Type B pancreatic cell (in vitro differentiated cells): ENCODE measurements at places on chromosomes 11 and 22. TPM values are rescaled to one million over a fixed set of nuclear protein-coding genes. Genes with fewer than 3 reads are reported as not detected.

The BTBD18 gene
- not detected in 2 replicates for total RNA-seq

The OR51I1 gene
- total RNA-seq: not detected in 2 replicates

The TMEM258 gene
- 158 and 162 TPM in 2 replicates for total RNA-seq

The FZD4 gene
- 6.4 and 11.9 TPM in 2 replicates for total RNA-seq

The IGSF22 gene
- 0.07 and 0.26 TPM in 2 replicates for total RNA-seq

The PHETA2 gene
- total RNA-seq: 4.1 and 11.9 TPM in 2 replicates

The DGCR6L gene
- total RNA-seq: 35.9 and 46.6 TPM in 2 replicates

The SPON1 gene
- 14.8 and 31.7 TPM in 2 replicates for total RNA-seq

The CHRM1 gene
- total RNA-seq: 0.29 and 2.1 TPM in 2 replicates

The WNT11 gene
- 18.2 and 25.9 TPM in 2 replicates for total RNA-seq

The PLEKHA7 gene
- total RNA-seq: 64.7 and 177 TPM in 2 replicates

DNA sequence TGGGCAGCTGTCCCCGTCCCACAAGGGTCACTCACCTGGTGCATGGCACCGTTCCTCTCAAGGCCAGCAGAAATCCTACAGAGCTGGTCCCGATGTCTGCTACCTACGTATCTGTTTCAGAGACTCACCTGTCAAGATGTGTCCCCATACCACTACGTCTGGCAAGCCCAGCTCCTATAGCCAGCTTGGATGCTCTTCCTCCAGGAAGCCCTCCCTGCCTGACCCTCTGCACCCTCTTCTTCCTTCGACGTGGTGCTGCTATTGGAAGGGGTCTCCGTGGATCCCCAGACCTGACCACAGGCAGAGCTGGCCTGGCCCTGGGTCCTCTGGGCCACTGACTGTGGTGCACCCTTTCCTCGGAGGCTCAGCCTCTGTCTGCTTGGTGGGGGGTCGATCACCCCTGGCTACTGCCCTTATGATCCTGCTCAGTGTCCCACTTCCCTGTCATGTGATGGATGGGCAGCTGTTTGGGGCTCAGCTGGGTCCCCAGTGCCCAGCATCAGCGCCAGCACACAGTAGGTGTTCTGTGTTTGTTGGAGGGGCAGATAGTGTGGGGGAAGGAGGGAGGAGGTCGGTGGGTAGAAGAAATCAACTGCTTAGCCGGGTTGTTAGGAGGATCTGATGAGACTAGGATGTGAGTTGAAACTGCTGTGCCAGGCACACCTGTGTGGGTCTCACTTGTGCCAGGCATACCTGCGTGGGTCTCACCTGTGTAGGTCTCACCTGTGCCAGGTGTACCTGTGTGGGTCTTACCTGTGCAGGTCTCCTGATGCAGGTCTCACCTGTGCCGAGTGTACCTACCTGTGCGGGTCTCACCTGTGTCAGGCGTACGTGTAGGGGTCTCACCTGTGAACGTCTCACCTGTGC, 21.7 kb upstream of the ARHGAP8 start:
- no peak overlapping the region for H3K4me3 ChIP-seq
- no peaks in the 10 kb centered on the region for H3K27me3 ChIP-seq
- H3K36me3 ChIP-seq: no peaks in the 10 kb centered on the region
- DNase-seq: no peak

- peaks cover 26% of the 10 kb centered on the region for H3K36me3 ChIP-seq
- H3K4me3 ChIP-seq: no peak overlapping the region
- H3K27me3 ChIP-seq: no peaks in the 10 kb centered on the region
- no peaks in the 10 kb centered on the region for H3K4me1 ChIP-seq
Observed at GRCh38 chr11:70799386-70799785, 401.1 kb downstream of the CTTN start.

DNA sequence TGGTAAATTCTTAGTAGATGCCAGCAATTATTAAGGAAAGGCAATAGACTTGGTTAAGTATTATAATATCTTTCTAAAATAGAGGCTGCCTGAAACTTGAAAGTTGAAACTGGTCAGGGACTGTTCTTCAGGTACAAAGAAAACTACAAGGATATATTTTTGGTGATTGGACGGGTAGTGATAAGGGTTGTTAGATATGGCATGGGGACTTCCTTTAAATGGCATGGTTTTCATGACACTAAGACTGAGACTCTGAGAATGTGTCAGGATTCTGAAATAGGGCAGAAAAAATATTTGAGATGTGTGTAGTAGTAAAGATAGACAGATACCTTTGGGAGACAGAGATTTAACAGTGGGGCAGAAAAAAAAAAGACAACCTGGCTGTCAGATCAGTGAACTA, 108.4 kb upstream of the SLC5A12 start:
- H3K4me3 ChIP-seq: no peak overlapping the region
- H3K4me1 ChIP-seq: peaks cover 14% of the 10 kb centered on the region
- no peaks in the 10 kb centered on the region for H3K36me3 ChIP-seq
- DNase-seq: no peak
- H3K27me3 ChIP-seq: no peaks in the 10 kb centered on the region
- H3K27ac ChIP-seq: no peak overlapping the region

DNA sequence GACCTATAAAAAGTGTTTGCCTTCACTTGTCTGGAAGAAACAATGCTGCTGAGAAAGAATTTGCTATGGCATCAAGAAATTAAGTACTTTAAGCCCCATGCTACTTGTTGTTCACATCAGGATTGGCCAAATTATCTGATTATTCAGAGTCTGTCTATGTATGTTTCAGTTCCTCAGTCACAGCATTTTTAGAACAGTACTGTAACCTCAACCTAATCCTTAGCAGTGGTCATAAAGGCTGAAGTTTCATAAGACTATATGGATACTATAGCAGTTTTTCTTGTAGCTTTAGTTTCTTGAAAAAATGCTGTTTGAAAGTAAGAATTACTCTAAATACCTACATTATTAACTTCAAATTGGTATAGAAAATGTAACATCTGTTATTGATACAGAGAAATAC, 153.9 kb downstream of the INSC start:
- H3K27me3 ChIP-seq: no peaks in the 10 kb centered on the region
- no peak overlapping the region for H3K27ac ChIP-seq
- H3K36me3 ChIP-seq: no peaks in the 10 kb centered on the region
- no peak overlapping the region for H3K4me3 ChIP-seq

GRCh38 chr22:30317778-30318177, 9.0 kb downstream of the TBC1D10A start:
- H3K27ac ChIP-seq: peak overlapping the region; percentile 96
- no peak for DNase-seq
- H3K4me3 ChIP-seq: no peak overlapping the region
- peaks cover 13% of the 10 kb centered on the region for H3K36me3 ChIP-seq

GRCh38 chr11:3849297-3849874, 6.1 kb upstream of the STIM1 start:
- no peak overlapping the region for H3K4me3 ChIP-seq
- H3K36me3 ChIP-seq: no peaks in the 10 kb centered on the region
- H3K27me3 ChIP-seq: no peaks in the 10 kb centered on the region
- no peak for DNase-seq
- no peak overlapping the region for H3K27ac ChIP-seq

DNA sequence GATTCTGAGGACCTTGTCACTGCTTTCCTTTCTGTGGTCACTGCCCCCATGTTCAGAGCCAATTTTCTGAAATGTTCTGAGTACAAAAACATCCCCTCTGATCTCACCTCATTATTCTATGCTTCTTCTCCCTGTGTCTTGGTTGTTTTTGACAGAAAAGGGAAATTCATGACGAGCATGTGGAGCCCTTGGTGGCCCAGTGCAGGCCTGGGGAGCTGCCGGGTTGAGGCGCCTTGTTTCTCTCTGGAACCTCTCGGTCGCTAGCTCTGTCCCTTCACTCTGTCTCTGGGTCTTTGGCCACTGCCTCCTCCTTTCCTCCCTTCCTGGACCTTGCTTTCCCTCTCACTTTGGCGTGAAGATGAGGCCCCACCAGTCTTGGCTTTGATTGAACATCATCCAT, 63.0 kb upstream of the THY1 start:
- no peak overlapping the region for H3K27ac ChIP-seq
- H3K36me3 ChIP-seq: no peaks in the 10 kb centered on the region
- no peak for DNase-seq
- H3K4me3 ChIP-seq: no peak overlapping the region
- H3K4me1 ChIP-seq: peaks cover 4% of the 10 kb centered on the region

DNA sequence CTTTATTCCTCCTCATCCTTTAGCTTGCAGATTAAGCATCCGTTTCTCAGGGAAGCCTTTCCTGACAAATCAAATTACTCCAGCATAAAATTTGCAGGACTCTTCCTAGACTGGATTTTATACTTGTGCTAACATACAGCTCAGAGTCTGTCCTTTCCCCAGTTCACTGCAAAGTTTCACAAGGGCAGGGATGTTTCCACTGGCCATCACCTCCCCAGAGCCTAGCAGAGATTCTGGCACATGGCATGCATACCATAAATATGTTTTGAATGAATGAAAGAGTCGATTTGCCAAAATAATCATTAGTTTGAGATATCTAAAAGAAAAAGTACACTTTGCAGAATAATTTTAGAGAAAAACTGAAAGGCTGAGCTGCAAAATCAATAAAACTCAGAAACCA, 10.6 kb downstream of the MSANTD4 start:
- H3K27ac ChIP-seq: no peak overlapping the region
- peaks cover 12% of the 10 kb centered on the region for H3K4me1 ChIP-seq
- H3K27me3 ChIP-seq: no peaks in the 10 kb centered on the region

DNA sequence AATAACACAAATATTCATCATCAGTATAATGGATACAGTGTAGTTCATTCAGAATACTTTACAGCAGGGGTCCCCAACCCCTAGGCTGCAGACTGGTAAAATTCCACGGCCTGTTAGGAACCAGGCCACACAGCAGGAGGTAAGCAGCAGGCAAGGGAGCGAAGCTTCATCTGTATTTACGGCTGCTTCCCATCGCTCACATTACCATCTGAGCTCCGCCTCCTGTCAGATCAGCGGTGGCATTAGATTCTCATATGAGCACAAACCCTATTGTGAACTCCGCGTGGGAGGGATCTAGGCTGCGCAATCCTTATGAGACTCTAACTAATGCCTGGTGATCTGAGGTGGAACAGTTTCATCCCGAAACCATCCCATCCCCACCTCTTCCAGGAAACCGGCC, 125.1 kb downstream of the SERGEF start:
- H3K4me1 ChIP-seq: no peaks in the 10 kb centered on the region
- H3K36me3 ChIP-seq: no peaks in the 10 kb centered on the region
- no peak overlapping the region for H3K4me3 ChIP-seq
- H3K27ac ChIP-seq: no peak overlapping the region
- no peak for DNase-seq
- H3K27me3 ChIP-seq: no peaks in the 10 kb centered on the region

DNA sequence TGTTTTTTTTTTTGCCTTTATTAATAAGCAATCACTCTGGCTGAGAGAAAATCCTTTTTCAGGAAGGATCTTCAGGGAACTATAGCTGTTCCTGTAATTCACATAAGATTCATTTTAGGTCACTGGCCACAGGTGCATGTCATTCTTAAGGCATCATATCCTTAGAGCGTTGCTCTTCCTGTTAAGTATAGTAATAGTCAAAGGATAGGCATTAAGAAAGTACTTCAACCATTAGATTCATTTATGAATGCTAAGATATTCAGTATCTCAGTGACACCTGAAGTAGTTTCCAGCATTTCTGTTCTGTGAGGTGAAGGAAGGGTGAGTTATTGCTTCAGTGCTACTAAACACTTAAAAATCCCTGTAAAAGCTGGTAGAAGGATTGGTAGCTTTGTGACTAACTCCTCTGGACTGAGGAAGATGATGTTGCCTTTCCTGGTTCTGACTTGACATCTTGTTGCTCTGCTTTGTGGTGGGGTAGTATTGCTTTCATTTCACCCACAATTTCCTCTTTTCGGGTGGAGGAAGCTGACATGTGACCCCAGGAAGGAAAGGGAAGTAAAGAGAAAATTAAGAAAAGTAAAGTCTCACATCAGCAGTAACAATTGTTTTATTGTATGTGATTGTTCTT, 34.7 kb downstream of the RNF169 start:
- H3K27me3 ChIP-seq: no peaks in the 10 kb centered on the region
- no peak for DNase-seq
- no peak overlapping the region for H3K4me3 ChIP-seq
- peaks cover 9% of the 10 kb centered on the region for H3K4me1 ChIP-seq

DNA sequence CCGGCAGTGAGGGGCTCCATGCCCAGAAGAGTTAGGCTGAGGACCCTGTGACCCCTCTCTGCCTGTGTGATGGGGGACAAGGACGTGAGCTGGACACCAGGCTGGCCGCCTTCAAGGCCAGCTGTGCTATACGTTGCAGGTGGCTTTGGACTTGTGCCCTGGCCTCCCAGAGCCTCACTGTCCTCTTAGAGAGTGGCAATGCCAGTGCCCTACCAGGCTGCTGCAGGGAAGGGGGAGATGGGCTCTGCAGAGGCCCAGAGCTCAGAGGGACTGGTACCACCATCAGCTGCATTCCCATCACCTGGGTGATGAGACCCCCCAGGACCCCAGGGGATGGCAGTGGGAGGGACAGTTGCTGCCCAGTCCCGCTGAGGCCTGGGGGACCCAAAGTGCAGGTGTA, 90.4 kb upstream of the SHISAL1 start:
- no peaks in the 10 kb centered on the region for H3K36me3 ChIP-seq
- H3K4me1 ChIP-seq: peaks cover 10% of the 10 kb centered on the region
- no peak for DNase-seq

- H3K27ac ChIP-seq: no peak overlapping the region
- no peak for DNase-seq
- no peak overlapping the region for H3K4me3 ChIP-seq
- H3K36me3 ChIP-seq: peaks cover 40% of the 10 kb centered on the region
Observed at GRCh38 chr11:72840780-72841179, 26.6 kb downstream of the ATG16L2 start.

- no peaks in the 10 kb centered on the region for H3K4me1 ChIP-seq
- no peak overlapping the region for H3K27ac ChIP-seq
- H3K27me3 ChIP-seq: no peaks in the 10 kb centered on the region
- no peak for DNase-seq
- peaks cover 12% of the 10 kb centered on the region for H3K36me3 ChIP-seq
Observed at GRCh38 chr11:28017816-28018215, 90.1 kb downstream of the KIF18A start.

DNA sequence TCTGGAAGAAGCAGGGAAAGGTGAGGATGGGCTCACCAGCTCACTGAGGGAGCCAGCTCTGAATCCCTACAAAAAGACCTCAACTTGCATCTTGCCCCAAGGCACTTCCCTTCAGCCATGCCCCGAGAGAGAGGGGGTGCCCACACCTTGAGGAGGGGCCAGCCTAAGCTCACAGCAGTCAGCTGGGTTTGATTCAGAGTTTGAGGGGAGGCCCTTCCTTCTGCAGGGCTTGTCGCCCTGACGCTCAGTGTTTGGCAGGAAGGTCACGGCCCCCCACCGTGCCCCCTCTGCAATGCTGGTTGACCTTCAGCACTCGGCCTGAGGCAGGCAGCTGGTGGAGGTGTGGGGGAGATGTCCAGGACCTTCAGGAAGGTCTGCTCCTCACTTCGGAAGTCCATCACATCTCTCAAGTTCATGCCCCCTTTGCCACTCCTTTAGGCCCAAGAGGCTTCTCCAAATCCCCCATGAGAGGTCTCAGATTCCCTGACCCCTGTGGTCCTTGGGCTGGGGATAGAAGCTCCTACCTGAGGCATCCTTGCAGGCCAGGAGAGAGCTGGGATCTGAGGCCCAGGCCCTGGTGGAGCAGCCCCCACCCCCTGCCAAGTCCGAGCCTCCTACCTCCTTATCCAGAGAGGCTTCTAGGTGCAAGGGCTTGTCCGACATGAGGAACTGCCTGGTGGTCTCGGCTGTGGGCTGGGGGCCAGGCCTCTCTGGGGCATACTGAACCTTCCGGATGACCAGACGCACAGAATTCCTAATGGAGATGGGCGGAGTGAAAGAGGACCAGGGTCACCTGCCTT, 37.6 kb downstream of the TPBGL start:
- no peak for DNase-seq
- H3K36me3 ChIP-seq: peaks cover 4% of the 10 kb centered on the region
- no peaks in the 10 kb centered on the region for H3K27me3 ChIP-seq
